ENCODE measurements at places on chromosomes 2 and 18.
A peak's percentile ranks its signal among the peaks of the same experiment; 100 is the strongest.

DNA sequence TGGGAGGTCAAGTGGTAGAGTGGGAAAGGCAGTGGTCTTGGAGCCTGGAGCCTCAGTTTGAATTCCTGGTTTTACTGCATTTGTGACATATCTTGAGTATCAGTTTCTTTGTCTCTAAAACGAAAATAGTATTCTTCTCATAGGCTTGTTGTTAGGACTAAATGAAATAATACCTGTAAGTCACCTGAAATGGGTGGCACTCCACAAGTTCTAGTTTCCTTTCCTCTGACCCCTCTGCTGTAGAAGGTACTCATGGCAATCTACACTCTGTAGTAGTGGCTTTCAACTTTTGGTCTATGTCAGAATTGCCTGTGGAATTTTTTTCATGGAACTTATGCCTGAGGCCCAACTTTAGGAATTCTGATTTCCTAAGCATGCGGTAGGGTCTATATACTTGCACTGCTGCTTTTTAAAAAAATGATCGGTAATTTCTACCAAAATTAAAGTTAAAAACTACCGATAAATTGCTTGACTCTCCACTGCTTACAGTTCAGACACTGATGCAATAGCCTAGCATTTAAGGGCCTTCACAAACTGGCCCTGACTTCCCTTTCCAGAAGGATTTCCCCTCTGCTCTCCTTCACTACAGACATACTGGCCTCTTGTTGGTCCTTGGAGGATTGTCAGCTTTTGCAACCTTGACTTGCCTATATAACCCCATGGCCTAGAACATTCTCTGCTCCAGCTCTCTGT is 47.2 kb downstream of the PLEK start:
- DNase-seq = no peak

- no peak for DNase-seq
Observed at GRCh38 chr18:8938817-8939216, 163.7 kb upstream of the NDUFV2 start.

GRCh38 chr18:44590956-44591670 is 89.6 kb upstream of the SETBP1 start:
- DNase-seq = no peak

DNA sequence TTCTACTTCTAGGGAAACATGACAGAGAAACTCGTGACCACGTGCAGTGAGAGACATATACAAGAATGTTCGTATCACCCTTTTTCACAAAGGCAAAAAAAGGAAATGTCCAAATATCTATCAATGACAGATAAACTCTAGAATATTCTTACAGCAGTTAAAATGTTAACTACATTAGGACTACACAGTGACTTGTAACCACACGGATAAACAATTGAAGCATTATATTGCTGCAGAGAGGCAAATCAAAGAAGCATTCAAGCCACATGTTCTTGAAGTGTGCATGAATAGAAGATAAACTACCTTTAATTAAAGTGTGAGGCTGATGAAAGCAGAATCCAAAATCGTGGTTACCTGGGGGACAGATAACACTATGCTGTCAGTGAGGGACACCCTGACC is 935.3 kb upstream of the KLHL29 start:
- no peak for DNase-seq

DNA sequence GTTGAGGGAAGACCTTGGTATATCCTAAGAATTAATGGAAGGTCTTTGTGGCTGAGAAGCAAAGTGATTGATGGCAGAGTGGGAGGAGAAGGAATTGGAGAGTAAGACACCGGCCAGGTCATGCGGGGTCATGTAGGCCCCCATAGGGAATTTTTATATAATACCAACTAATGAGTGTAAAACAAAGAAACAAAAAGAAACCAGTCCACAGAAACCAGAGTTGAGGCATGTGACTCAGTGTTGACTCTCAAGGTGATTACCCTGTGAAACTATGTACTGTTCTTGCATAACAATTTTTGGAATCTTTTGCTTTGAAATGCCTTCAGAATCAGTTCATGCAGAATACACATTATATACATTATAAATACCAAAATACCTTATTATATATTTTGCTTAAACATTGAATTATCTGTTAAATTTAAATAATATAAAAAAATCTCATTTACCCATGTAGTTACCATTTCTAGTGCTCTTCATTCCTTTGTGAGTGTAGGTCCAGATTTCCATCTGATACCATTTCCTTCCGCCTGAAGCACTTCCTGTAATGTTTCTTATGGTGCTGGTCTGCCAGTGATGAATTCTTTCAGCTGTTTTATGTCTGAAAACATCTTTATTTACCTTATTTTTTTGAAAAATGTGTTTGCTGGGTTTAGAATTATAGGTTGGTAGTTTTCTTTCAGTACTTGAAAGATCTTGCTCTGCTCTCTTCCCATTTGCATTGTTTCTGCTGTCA is 8.6 kb downstream of the CLIP4 start:
- DNase-seq = no peak

GRCh38 chr18:48991319-48991660 is 40.5 kb upstream of the SMAD7 start:
- no peak for DNase-seq

- DNase-seq = no peak
Observed at GRCh38 chr2:106885329-106885728, 638 bp downstream of the ST6GAL2 start.

DNA sequence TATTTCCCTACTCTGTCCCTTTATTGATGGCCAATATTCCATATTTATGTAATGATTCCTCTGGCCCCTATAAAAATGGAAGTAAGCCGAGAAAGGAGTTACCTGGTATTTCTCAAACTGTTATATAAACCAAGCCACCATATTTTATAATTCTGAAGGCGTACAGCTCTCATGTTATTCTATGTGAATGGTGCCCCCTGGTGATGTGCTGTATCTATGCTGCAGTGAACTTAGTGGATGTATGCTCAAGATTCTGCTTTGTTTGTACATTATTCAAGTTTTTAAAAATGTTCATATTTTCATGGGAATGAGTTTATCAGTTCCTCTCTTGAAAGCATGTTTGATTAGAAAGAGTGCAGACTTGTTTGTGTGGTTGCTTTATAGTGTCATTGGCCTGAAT is 194.5 kb upstream of the LRRTM1 start:
- DNase-seq = no peak

DNA sequence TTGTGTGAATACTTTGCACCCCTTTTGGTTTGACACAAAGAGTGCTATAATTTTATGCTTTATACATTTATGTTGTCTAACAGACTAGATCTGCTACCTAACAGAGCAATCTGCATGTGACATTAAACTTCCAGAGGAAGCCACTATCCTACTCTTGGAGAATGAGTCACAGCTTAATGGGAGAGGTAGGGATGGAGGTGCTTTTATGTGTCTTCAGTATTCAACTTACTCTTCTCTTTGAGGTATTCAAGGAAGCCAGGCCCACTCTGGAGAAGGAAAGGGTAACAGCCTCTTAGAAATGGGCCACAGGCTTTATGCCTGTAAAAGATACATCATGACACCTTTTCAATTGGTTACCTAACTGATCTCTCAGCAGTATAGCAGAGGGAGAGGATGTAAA is 85.8 kb upstream of the NEUROD1 start:
- no peak for DNase-seq

DNA sequence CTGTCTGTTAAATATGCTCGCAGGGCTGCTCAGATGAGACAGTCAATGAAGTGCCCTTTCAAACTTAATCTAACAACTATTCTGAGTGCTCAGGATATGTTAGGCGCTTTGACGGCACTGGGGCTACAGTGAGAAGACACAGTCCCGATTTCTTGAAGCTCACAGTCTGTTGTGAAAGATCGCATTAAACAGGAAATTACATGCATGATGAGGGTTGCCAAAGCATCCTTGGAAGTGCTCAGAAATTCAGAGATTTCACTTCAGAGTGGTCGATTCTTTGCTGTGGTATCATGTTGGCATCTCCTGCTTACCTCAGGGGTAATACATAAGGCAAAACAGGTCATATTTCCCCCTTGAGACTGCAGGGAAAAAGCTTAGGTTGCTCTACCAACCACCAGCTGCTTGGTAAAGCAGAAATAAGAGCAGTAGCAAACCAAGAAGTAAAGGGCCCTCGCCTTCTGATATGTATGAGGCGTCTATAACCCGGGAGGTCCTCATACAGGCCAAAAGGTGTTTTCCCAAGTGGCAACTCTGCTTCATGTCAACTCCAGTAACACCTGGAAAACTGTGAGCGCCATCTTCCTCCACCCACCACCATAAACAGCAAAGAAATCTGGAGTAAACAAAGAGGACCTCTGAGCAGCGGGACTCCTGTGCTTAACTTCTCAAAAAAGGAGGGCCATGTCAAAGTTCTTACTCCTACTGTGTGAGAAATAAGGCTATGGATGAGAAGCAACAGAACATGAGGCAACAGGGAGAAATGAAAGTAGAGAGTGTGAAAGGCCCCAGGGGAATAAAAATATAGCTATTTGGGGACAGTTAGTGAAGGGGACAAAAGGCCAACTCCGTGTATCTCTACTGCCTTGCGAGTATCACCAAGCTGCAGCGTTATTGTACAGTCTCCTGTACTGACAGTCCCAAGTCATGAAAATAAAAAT is 79.3 kb downstream of the CLHC1 start:
- DNase-seq = no peak

- no peak for DNase-seq
Observed at GRCh38 chr18:51659781-51660180, 462.3 kb upstream of the MEX3C start.

- no peak for DNase-seq
Observed at GRCh38 chr2:158953454-158953853, 15.0 kb upstream of the TANC1 start.

- no peak for DNase-seq
Observed at GRCh38 chr2:10039658-10040410, 3.5 kb upstream of the KLF11 start.

DNA sequence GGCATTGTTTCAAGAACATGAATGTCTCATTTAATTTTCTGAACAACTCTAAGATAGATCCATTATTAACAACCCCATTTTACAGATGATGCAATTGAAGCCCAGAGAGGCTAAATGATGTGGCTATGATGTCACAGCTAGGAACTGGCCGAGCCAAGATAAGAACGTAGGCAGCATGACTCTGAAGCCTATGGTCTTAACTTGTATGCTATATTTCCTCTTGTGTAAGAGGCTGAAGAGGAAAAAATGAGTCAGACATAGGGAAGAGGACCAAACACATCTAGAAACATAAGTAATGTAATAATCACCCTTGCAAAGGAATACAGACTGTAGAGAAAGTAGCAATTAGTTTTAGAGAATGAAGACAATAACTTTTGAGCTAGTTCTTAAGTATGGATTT is 416.8 kb downstream of the FIGN start:
- no peak for DNase-seq

GRCh38 chr2:161049559-161049958 is 110.7 kb upstream of the TANK start:
- no peak for DNase-seq

GRCh38 chr2:168050377-168050776 is 197.0 kb downstream of the STK39 start:
- DNase-seq = no peak

DNA sequence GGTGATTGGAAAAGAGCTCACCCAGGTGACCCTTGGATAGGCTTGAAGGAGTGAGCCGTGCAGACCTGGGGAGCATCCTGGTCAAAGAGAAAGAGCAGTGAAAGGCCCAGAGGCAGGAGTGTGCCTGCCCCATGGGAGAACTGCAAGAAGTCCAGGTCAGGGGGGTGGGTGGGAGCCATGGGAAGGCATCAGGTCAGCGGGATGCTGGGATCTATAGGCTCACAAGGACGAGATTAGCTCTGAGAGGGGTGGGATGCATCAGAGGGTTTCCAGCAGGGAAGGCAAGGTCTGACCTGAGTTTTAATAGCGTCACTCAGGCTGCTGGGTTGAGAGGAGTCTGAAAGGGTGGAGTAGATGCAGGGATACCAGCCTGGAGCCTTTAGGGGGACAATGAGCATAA is 158.6 kb downstream of the SMAD7 start:
- peak; percentile 34 for DNase-seq

DNA sequence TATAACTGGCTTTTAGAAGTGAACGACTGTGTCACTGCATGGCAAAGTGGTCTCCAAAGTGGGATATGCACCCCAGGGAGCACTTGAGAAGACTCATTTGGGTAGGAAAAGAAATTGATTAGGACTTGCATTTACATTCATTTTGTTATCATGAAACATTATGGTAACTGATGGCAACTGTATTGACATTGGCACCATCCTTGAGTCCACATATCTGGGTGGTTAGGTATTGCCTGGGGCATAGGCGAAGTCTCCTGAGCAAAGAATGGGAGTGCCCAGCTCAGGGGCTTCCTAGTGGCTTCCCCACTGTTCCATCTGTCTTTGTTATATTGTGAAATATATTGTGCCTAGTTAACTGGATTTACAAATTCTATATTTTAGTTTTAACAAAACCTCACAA is 29.2 kb downstream of the SPATS2L start:
- no peak for DNase-seq

GRCh38 chr18:51988277-51988676 is 351.7 kb upstream of the DCC start:
- no peak for DNase-seq

- no peak for DNase-seq
Observed at GRCh38 chr2:48357351-48357750, 172.6 kb upstream of the STON1 start.

DNA sequence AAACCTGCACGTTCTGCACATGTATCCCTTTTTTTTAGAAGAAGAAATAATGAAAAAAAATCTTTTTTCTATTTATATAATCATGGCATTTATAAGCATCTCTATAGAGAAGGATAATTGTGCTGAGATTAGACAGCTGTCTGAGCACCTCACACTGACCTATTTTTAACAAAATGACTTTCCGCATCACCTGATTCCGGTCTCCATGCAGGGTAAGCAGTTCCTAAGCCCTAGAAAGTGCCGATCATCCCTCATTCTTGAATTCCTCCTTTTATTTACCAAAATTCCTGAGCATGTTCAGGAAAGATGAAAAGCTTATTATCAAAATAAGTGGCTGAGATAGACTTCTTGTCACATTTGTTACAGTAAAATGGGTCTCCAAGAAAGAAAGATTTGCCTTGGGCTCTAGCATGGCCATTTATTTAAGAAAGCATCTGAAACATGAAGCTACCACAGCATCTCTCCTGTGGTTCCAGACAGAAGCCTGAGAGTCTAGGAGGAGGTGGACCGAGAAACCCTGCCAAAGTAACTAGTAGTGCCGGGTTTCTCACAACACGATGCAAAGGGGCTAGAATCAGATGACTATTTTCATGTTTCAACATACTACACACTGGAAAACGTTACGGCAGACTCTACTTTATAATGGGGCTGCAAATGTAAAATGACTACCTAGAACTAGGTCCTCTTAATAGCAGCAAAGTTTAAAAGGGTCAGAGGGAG is 670 bp downstream of the GKN1 start:
- DNase-seq = no peak

- DNase-seq = no peak
Observed at GRCh38 chr2:189770590-189771322, 8.2 kb upstream of the OSGEPL1 start.

DNA sequence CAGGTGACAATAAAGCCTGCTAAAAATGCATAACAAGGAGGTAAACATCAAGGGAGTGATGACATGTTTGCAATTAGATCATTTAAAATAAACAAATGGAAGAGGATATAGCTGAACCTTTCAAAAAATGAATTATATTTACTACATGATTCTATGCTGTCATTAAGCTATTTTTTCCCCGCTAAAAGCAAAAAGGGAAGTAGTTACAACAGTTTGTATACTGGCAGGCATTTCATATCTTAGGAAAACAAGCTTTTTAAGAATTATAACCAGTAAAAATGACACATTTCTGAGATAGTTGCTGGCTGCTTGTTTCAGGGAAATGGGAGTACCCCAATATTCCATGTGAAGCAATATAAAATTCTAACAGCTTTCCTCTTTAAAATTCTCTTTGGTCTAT is 89.1 kb upstream of the ITGB6 start:
- DNase-seq = no peak

- no peak for DNase-seq
Observed at GRCh38 chr2:75952173-75952572, 241.5 kb upstream of the GCFC2 start.

- no peak for DNase-seq
Observed at GRCh38 chr2:139366681-139367080, 586.5 kb upstream of the NXPH2 start.

Data from activated effector memory CD4-positive, alpha-beta T cell treated with anti-CD3 and anti-CD28 coated beads, Interleukin-2, amount 50 U/mL, for 16 hours (primary cell).